Ovary (tissue), 10 donors: ENCODE measurements at places on chromosomes 6 and 20. TPM values are rescaled to one million over a fixed set of nuclear protein-coding genes. Genes with fewer than 3 reads are reported as not detected.

DNA sequence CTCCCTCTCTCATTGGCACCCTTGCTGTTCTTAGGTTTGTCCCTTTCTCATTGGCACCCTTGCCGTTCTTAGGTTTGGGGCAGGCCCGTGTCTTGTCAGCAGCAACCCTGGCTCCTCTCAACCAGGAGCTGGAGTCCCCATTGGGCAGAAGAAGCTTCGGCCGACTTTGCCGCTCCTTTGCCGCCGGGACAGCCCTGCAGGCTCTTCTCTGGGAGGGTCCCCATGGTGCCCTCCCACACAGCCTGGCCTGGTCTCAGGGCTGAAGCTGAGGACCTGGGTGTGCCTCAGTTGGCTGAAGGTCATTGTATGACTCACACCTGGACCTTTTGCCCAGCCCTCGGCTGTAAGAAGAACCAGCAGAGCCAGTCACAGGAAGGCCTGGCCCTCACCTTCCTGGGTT is 59.6 kb downstream of the PPP1R14C start:
- DNase-seq = no peak
- H3K27ac ChIP-seq = no peak overlapping the region
- H3K4me1 ChIP-seq = no peaks in the 10 kb centered on the region
- no peak overlapping the region for H3K4me3 ChIP-seq
- no peaks in the 10 kb centered on the region for H3K27me3 ChIP-seq

GRCh38 chr20:22583773-22584521 is 425 bp downstream of the FOXA2 start:
- no peaks in the 10 kb centered on the region for H3K27me3 ChIP-seq
- no peak overlapping the region for H3K27ac ChIP-seq
- no peaks in the 10 kb centered on the region for H3K4me1 ChIP-seq
- H3K4me3 ChIP-seq = peak overlapping the region; percentile 7

Gene HLA-A
- total RNA-seq = 411 TPM

Gene CLDN20
- total RNA-seq = not detected

- no peak overlapping the region for H3K27ac ChIP-seq
- H3K4me3 ChIP-seq = no peak overlapping the region
- H3K4me1 ChIP-seq = no peaks in the 10 kb centered on the region
These were observed 180.6 kb upstream of the HTR1E start for GRCh38 chr6:86756640-86757229.

Gene TNXB
- 205 TPM for total RNA-seq

GRCh38 chr20:11173916-11174315 is 500.1 kb upstream of the JAG1 start:
- no peak overlapping the region for H3K4me3 ChIP-seq
- no peaks in the 10 kb centered on the region for H3K4me1 ChIP-seq
- H3K27ac ChIP-seq = no peak overlapping the region
- no peak for DNase-seq
- no peaks in the 10 kb centered on the region for H3K36me3 ChIP-seq
- H3K27me3 ChIP-seq = peaks cover 3% of the 10 kb centered on the region

DNA sequence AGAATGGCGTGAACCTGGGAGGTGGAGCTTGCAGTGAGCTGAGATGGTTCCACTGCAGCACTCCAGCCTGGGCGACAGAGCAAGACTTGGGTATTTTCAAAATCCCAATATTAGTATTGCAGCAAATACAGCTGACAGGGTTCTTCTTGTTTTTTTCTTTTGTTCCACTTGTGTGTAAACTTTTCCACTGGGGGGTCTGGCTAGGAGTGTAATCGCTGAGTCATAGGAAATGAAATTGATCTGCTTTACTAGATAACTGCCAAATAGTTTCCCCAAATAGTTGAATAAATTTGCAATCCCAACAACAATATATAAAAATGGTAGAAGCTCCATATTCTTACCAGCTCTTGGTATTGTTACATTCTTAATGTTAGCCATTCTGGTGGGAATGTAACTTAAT is 526.0 kb upstream of the SOX4 start:
- no peak overlapping the region for H3K27ac ChIP-seq
- no peak overlapping the region for H3K4me3 ChIP-seq
- H3K36me3 ChIP-seq = no peaks in the 10 kb centered on the region

Gene GJA10
- not detected for total RNA-seq

GRCh38 chr20:58956078-58956477 is 25.0 kb upstream of the NELFCD start:
- no peak overlapping the region for H3K4me3 ChIP-seq
- no peaks in the 10 kb centered on the region for H3K36me3 ChIP-seq
- H3K27me3 ChIP-seq = no peaks in the 10 kb centered on the region

Gene SNX21
- total RNA-seq = 68.9 TPM

- peaks cover 7% of the 10 kb centered on the region for H3K4me1 ChIP-seq
- H3K27ac ChIP-seq = no peak overlapping the region
- no peaks in the 10 kb centered on the region for H3K36me3 ChIP-seq
- H3K4me3 ChIP-seq = no peak overlapping the region
- DNase-seq = no peak
These were observed 175.9 kb upstream of the GJE1 start for GRCh38 chr6:141956868-141957267.

- H3K4me1 ChIP-seq = peaks cover 13% of the 10 kb centered on the region
- no peak overlapping the region for H3K4me3 ChIP-seq
- H3K27me3 ChIP-seq = peaks cover 5% of the 10 kb centered on the region
- H3K27ac ChIP-seq = no peak overlapping the region
- peak; percentile 17 for DNase-seq
These were observed 2.0 kb downstream of the LAMA5 start for GRCh38 chr20:62364911-62365736.

Gene CLVS2
- total RNA-seq = not detected

Gene CAGE1
- not detected for total RNA-seq

GRCh38 chr6:163667372-163668060 is 253.0 kb downstream of the QKI start:
- DNase-seq = no peak
- no peaks in the 10 kb centered on the region for H3K4me1 ChIP-seq
- H3K4me3 ChIP-seq = no peak overlapping the region
- no peaks in the 10 kb centered on the region for H3K27me3 ChIP-seq
- H3K27ac ChIP-seq = no peak overlapping the region

GRCh38 chr6:137210903-137211302 is 8.3 kb downstream of the IFNGR1 start:
- peaks cover 16% of the 10 kb centered on the region for H3K4me1 ChIP-seq
- H3K4me3 ChIP-seq = no peak overlapping the region
- H3K27ac ChIP-seq = no peak overlapping the region
- H3K36me3 ChIP-seq = no peaks in the 10 kb centered on the region

Gene HUS1B
- total RNA-seq = 0.55 TPM

GRCh38 chr20:45017857-45018256 is 51.5 kb downstream of the STK4 start:
- H3K27me3 ChIP-seq = no peaks in the 10 kb centered on the region
- H3K27ac ChIP-seq = no peak overlapping the region
- H3K36me3 ChIP-seq = no peaks in the 10 kb centered on the region
- no peak overlapping the region for H3K4me3 ChIP-seq

Gene TTK
- 0.10 TPM for total RNA-seq

GRCh38 chr6:138864343-138864890 is 68.5 kb downstream of the ECT2L start:
- no peaks in the 10 kb centered on the region for H3K4me1 ChIP-seq
- H3K36me3 ChIP-seq = no peaks in the 10 kb centered on the region
- no peak for DNase-seq
- no peaks in the 10 kb centered on the region for H3K27me3 ChIP-seq
- no peak overlapping the region for H3K4me3 ChIP-seq

Gene SEL1L2
- total RNA-seq = not detected

GRCh38 chr6:160911949-160912348 is 79.6 kb upstream of the MAP3K4 start:
- no peaks in the 10 kb centered on the region for H3K36me3 ChIP-seq
- H3K27ac ChIP-seq = no peak overlapping the region
- H3K27me3 ChIP-seq = no peaks in the 10 kb centered on the region
- no peak overlapping the region for H3K4me3 ChIP-seq
- H3K4me1 ChIP-seq = no peaks in the 10 kb centered on the region

DNA sequence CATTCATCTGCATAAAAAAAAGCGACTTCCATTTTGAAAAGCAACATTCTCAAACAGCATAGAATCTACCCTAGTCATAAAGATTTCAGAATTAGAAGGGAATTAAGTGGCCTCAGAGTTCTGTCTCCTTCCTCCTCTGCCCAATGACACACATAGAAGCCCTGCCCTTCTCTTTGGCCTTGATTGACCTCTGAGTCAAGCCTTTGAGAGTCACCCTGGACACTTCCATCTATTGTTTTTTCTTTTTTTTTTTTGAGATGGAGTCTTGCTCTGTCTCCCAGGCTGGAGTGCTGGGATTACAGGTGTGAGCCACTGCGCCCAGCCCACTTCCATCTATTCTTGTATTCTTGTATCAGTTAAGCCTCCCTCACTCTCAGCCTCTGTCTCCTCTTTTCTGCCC is 44.8 kb upstream of the CTNNBL1 start:
- H3K27ac ChIP-seq = no peak overlapping the region
- no peaks in the 10 kb centered on the region for H3K27me3 ChIP-seq
- H3K4me1 ChIP-seq = no peaks in the 10 kb centered on the region
- H3K36me3 ChIP-seq = no peaks in the 10 kb centered on the region
- no peak overlapping the region for H3K4me3 ChIP-seq

Gene ARMC12
- total RNA-seq = 0.34 TPM

DNA sequence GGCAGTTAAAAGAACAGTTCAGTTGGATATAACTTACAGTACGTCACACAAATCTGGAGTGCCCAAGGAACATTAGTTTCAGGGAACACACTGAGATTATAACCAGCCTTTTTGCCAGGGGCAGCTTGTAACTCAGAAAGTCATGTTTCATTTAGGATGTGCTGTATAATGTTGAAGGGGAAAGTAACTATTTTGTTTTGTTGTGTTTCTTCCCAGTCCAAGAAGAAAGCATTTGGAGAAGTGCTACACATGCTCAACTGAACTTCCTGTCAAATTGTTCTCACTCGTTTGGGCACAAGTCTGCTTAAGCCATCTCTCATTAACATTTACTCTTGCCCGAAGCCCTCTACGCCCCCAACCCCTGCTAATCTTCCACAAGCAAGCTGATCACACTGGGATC is 157.9 kb downstream of the BTBD9 start:
- H3K36me3 ChIP-seq = no peaks in the 10 kb centered on the region
- no peak overlapping the region for H3K27ac ChIP-seq
- no peaks in the 10 kb centered on the region for H3K4me1 ChIP-seq
- no peak for DNase-seq
